ENCODE measurements at places on chromosomes 5 and 9.

GRCh38 chr5:92019376-92019990, 636.4 kb upstream of the ARRDC3 start:
- no peak for ATAC-seq

GRCh38 chr5:171906066-171906570, 100.3 kb downstream of the FBXW11 start:
- no peak for ATAC-seq

DNA sequence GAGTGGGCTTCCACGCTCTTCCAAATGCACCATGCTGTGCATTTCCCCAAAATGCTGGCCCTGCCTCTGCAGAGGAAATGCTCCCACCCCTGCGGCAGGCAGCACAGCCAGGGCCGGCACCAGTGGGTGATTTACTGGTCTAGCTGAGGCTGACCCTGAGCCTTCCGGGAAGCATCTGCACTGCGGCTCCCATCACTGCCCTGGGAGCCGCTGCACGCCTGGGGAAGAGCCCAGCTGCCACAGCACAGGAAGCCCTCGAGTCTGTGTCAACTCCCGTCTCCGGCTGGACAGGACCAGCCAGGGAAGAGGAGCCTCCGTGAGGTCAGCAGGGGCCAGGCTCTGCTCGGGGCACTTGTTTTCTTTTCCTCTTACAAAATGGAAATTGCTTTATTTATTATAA, 25.1 kb upstream of the EEIG1 start:
- ATAC-seq: no peak

- ATAC-seq: no peak
Measured at GRCh38 chr9:116998305-116998704, 311.2 kb downstream of the TRIM32 start.

- no peak for ATAC-seq
Measured at GRCh38 chr9:87662808-87663528, 63.0 kb upstream of the CTSL start.

DNA sequence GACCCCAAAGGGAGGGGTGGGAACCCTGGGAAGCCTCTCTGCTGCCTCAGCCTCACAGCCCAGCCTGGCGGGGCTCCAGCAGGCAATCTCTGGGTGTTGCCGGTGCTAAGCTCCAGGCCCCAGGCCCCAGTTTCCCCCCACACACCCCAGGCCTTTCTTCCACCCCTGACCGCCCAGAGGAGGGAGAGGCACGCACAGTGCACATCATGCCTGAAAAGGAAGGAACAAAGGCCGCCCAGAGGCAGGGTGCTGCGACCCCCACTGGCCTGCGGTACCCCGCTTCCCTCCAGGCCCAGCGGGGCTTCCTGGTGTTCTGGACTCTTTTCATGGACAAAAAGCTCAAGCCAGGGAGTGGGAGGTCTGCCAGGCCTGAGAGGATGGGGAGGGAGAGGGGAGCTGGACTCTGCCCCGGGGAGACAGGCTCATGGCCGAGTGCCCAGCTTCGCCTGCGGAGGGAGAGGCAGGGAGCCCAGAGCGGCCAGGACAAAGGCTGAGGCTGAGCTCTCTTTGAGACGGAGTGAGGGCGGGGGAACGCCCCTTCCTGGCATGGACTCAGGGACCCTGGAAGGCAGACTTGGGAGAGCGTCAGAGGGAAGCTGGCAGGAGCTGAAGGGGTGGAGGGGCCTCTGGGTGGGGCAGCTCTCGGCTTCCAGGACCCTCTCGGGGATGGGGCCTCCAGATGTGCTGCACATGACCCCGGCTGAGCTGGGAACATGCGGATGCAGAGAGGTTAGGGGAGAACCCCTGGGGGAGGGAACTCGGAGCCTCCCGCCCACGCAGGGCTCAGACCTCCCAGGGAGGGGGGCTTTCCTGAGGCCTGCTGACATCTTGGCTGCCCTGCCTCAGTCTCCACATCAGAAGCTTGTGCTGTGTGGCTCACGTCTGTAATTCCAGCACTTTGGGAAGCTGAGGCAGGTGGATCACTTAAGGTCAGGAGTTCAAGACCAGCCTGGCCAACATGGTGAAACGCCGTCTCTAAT, 1.8 kb upstream of the ENTPD2 start:
- no peak for ATAC-seq

DNA sequence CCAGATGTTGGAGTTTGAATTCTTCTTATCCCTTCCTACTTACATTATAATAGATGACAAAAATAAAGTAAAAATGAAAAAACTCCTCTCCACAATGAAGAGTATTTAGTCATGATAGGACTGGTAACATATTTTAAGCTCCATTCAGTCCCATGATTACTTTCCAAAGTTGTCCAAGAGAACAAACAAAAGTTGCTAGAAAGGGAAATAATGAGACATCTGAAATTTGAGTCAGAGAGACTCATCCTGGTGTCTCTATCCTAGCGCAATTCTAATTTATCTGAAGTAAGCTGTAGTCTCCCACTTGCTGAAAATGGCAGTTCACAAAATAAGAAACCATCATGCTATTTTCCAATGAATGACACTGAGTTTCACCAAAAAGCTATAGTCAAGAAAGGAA, 152.2 kb downstream of the BNC2 start:
- no peak for ATAC-seq

- ATAC-seq: no peak
Measured at GRCh38 chr5:163569284-163569683, 63.9 kb downstream of the MAT2B start.

DNA sequence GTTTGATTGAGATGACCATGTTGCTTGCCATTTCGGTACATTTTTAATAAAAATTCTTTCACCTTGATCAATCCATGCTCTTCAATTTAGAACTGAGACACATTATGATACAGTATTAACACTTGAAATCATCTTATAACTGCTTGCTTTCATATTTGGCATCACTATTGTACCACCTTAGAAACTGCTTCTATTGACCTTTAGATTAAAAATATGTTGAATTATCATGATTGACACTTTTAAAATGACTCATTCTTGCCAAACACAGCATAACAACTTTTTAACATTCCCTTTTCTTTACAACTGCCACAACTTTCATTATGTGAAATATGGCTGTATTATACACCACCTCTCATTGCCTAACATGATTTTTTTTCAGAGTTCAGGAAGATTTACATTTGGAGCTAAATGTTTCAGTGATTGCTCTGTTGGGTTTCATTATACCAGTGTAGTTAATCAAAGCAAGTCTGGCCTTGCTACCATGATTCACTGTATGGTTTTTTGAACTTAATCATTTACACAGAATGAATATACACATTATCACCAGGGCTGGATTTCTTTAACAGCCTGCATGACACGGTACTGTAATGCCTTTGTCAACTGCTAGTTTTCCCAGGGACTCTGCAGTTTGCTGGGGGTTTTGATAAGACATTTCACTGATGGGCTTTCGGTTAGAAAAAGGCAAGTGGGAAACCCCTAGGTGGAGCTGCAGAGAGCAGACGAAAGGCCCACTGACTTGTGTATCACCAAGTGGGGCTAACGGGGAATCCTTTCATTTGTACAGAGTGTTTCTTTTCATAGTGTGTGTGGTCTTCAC, 93.6 kb upstream of the TLE4 start:
- ATAC-seq: peak; percentile 62

DNA sequence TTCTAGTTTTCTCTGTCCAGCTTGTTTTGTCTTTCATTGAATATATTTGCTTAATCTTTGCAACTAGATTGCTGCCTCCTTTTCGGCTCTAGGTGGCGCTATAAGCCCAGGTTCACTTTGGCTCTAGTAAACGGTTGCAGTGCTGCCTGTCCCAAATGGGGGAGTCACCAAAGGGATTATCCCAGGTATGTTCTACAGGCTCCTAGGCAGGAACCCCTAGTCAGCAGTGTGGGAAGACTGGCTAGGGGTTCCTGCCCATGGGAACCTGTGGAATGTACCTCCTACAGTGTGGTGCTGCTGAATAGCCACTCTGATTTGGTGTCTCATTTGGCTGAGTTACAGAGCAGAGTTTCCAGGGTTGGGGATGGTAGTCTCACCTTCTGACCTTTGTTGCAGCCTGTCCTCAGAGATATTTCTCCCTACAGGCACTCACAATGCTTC, 85.2 kb downstream of the ARSB start:
- no peak for ATAC-seq

- no peak for ATAC-seq
Measured at GRCh38 chr5:152701305-152701949, 296.3 kb upstream of the NMUR2 start.

GRCh38 chr5:149664083-149664482, 66.0 kb upstream of the PPARGC1B start:
- no peak for ATAC-seq

- no peak for ATAC-seq
Measured at GRCh38 chr9:98342098-98342819, 86.8 kb upstream of the TBC1D2 start.

- ATAC-seq: no peak
Measured at GRCh38 chr5:61884252-61884855, 421.7 kb upstream of the KIF2A start.

- ATAC-seq: no peak
Measured at GRCh38 chr5:130692770-130693169, 472.3 kb downstream of the HINT1 start.

GRCh38 chr5:168086104-168086610, 205.3 kb upstream of the WWC1 start:
- ATAC-seq: no peak

GRCh38 chr9:6229619-6230018, 14.0 kb downstream of the IL33 start:
- no peak for ATAC-seq

DNA sequence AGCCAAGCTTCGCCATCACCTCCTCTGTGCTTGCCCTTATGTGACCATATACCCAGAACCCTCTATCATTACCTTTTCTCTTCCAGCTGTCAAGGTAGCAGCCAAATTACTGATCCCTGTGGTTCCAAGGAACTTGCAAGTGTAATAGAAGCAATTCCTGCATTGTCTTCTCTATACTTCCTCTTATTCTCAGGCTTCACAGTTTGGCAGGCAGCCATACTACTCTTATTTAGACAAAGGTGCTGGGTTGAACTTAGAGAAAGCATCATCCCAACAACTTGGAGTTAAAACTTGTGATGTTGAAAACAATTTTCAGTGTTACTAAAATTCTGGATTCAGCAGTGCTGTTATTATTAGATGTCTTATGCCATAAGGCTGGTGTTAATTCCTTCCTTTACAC, 93.2 kb downstream of the NLN start:
- ATAC-seq: no peak

DNA sequence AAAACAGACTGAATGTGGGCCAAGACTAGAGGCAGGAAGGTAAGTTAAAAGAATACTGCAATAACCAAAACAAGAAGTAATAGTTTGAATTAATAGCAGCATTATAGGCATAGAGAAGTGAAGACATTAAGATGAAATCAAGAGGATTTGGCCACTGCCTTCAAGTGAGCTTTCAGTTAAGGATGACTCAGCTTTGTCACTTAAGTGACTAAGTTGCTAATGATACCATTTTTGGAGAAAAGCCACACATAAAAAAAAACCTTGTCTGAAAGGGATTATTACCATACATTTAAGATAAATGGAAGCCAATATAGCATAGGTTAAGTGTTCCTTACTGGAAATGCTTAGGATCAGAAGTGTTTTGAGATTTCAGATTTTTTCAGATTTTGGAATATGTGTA, 57.0 kb downstream of the ECPAS start:
- ATAC-seq: no peak

GRCh38 chr5:136529081-136529480, 163.7 kb upstream of the TRPC7 start:
- ATAC-seq: no peak

DNA sequence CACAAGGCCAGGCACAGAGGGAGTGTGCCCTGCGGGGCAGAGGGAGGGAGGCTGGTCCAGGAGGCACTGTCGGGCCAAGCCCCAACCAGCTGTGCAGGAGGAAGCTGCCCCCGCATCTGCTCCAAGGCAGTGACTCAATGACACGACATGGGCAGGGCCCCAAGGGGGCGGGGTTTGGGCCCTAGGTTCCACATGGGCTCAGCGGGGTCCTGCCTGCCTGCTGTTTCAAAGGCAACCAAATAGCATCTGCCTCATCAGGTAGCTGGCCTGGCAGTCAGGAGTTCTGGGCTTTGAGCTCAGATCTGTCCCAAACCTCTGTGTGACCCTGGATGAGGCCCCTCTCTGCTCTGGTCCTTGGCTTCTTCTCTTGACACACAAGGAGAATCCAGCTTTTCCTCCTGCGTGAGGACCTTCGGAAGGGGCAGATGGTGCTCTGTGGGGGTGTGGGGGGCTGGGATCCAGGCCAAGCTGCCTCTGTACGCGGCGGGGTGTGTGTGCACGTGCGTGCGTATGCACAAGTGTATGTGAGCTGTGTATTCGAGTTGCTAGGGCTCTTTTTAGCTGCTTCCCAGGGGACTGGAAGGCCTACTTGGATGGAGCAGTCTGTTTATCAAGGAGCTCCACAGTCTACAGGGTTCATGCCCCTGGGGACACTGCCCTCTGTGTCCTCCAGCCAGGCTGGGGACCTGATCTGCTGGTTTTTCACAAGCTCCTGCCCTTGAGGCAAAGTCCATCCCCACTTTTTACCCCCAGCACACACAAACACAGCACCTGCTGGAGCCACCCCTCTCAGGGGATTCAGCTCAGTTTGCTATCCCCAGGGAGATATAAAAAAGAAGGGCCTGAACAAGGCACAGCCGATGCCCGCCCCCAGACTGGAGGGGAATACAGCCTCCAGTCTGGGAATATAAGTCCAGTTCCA, 138.9 kb downstream of the RGS3 start:
- peak; percentile 94 for ATAC-seq

DNA sequence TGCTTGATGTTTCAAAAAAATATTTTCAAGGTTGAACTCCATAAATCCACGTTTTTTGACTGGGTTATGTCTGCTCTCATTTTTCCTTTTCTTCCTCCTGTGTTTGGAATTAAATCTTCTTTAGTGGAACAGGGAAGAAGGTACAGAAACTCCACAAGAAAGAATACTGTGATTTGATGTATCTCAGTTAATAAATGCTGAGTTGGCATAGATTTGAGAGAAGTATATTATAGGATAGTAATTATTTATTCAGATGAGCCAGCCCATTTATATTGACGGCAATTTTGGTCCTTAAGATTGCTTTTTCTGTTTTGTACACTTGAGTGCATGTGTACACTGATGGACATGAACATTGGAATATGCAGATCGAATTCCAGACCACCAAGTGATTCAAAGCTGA, 481.4 kb downstream of the PSAT1 start:
- no peak for ATAC-seq

DNA sequence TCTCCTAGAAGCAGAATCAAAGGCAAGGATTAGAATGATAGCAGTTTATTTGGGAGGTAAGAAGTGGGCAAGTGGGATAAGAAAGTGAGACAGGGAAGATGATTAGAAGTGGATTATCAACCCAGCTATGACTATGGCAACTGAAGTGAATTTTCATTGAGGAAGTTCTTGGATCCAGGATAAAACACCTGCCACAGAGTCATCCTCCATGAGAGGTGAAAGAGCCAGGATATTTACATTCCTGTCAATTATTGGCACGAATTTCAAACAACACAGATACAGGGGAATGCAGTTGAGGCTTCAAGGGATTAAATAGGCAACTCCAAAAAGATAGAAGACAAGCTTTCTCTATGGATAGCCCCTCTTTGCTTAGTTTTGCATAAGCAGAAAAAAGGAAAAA, 31.8 kb upstream of the ZNF366 start:
- ATAC-seq: no peak

DNA sequence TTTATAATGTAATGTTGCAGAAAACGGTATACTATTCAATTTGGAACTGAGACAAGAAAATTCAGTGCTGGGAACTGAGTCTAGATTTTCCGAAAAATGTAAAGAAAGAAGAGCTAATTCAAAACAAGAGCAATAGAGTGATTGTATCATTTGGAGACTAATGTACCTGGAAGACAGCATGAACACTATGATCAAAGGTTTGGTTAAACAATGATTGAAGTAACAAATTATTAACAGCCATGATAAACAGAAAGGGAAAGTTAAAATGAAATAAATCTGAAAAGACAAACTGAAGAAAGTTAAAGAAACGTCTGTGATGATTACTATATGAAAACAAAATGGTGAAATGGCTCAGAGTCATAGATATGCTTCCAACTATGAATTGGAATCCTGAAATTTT, 300.6 kb upstream of the MPDZ start:
- no peak for ATAC-seq

Data from stimulated activated memory B cell treated with anti-CD40 and anti-IgM and Interleukin-4, amounts not matched to agents 10 μg/mL and 1 μg/mL and 100 μg/mL, for 72 hours (primary cell).